SJCRH30 (cell line): ENCODE measurements at places on chromosomes 6 and 20. TPM values are rescaled to one million over a fixed set of nuclear protein-coding genes. Genes with fewer than 3 reads are reported as not detected.

GRCh38 chr6:21907291-21907690, 313.7 kb downstream of the SOX4 start:
- DNase-seq = peak; percentile 73

GRCh38 chr6:43799551-43800297, 29.7 kb downstream of the VEGFA start:
- DNase-seq = no peak

GRCh38 chr20:35870541-35871258, 83.6 kb downstream of the SCAND1 start:
- no peak for DNase-seq

GRCh38 chr6:27684264-27685211, 211.6 kb upstream of the ZNF184 start:
- DNase-seq = peak; percentile 13

- DNase-seq = no peak
Measured at GRCh38 chr20:37864298-37864697, 38.6 kb upstream of the VSTM2L start.

DNA sequence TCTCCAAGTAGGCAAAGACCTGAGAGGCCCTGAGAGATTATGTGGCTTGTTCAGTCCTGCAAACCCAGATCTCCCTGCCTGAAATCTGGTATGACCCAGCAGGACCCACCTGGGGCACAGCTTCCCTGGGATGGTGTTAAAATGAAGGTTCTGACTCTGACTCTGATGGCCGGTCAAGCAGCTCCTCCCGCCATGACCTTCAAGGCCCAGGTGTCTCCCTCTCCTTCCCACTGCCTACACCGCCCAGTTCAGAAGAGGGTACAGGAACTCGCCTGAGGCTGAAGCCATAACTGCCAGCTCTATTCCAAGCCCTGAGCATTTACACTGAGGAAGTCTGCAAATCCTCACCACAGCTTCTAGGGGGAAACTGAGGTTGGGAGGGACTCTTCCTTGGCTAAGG, 5.9 kb upstream of the CST7 start:
- DNase-seq = no peak

DNA sequence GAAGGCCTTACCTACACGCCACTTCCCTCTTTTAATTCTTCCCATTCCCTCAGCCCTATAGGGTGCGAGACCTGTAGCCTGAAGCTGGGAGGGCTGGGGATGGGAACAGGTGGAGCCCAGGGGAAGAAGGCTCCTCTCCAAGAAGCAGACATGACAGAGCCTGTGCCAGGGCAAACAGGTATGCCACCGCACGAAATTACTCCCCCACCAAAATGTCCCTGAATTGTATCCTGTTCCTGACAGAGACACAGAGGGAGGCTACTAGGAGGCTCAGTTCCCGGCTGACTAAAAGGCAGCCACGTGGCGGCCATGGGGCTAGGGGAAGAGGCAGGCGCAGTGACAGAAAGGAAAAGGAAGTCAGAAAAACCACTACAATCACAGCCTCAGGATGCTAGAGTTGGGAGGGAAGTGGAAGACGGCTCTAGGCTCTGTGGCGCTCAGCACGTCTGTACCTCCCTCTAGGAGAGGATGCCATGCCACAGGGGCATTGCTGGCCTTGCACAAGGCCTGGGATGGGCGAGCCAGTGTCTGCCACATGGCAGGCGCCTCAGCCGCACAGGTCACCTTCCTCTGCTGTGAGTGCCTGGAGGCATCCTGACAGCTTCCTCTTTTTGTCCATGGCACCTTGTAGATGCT, 27.7 kb downstream of the TFEB start:
- no peak for DNase-seq

GRCh38 chr6:5453546-5453945, 192.2 kb downstream of the FARS2 start:
- no peak for DNase-seq

DNA sequence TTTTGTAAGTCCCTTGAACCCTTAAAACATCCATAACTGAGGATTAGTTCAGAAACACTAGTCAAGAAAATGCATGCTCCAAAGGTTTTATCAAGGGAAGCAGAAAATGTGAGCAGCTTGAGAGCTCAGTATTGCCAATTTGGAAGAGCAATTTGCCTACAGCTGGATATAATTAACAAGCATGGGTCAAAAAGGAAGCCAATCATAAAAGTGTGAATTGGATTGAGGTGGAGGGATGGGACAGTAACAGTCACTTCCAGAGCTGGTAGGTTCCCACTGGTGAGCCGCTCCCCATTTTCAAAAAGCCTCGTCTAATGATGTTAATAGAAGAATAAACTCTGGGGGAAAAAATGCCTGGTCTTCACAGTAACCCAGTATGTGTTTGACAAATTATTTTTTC, 5.0 kb upstream of the PTPRK start:
- no peak for DNase-seq

DNA sequence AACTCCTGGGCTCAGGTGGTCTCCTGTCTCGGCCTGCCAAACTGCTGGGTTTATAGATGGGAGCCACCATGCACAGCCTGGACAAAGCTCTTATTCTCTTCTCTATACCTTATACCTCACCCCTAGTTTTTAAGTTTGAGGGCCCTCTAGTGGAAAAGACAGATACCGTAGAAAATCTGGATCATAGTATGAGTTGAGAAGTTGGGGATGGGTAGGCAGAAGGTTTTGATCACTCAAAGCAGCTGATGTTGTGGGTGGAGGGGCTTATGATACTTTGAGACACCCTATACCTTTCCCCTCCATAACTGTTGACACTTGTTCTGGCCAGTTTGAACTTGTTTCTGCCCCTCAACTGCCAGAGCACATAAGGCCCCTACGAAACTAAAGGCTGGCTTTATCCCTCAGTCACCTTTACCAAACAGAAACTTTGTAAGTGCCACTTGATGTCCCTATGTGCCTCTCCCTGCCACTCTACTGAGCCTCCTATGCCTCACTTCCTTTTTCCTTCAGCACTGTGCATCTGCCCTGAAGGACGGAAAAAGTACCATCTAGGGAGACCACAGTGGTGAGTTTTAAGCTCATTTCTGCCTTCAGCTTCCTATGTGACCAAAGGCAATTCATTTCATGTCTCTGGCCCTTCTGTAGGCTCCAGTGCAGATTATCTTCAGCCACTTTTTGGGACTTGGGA, 28.6 kb downstream of the RALY start:
- DNase-seq = peak; percentile 26

- peak; percentile 44 for DNase-seq
Measured at GRCh38 chr6:44010411-44011349, 116.6 kb downstream of the MRPL14 start.

- no peak for DNase-seq
Measured at GRCh38 chr6:161943561-161943960, 669.7 kb upstream of the AGPAT4 start.

- DNase-seq = no peak
Measured at GRCh38 chr6:142728910-142729481, 216.0 kb downstream of the HIVEP2 start.

GRCh38 chr6:90162648-90163387, 133.8 kb downstream of the BACH2 start:
- DNase-seq = no peak

DNA sequence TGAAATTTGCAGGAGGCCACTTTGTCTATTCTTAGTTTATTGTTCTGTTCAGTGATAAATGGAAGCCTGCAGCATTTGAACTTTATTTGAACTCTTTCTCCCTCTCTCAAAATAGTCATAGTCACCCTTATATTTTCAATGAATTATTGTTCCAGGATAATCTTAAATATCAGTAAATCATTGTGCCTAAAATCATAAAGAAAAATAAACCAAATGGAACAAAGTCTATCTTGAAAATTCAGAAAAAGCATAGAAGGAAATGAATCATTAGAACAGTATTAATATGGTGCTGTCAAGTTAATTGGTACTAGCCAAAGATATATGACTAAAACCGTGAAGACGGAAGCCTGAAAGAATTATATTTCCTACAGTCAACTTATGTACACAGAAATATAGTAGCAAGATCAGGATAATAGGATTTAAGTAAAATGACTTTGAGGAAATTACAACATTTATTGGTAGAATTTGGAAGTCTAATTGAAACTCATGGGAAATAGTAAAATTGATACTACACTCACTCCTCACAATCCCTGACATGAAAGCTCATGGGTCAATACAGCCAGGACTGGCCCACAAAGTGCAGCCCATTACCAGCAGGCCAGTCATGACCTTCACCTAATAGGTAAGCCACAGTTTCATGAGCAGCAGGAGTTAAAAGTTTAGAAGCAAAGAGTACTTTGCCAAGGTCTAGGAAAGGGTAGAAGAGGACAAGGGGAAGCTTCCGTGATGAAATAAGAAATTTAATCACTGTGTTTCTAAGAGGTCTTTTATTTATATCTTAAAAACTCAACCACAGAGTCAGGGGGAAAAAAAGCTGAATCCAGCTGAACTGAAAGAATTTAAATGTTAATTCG, 119.9 kb upstream of the ENPP5 start:
- DNase-seq = no peak

Gene ATP9A
- total RNA-seq = 0.20 TPM in 1 of 2 replicates, not detected in the other

Gene EFCAB8
- 0.28 and 0.58 TPM in 2 replicates for total RNA-seq

Gene HMGN4
- total RNA-seq = 52.2 and 53.8 TPM in 2 replicates

Gene POU5F1
- total RNA-seq = 2.4 and 5.7 TPM in 2 replicates

Gene DLL1
- 12.6 and 13.6 TPM in 2 replicates for total RNA-seq
